ENCODE measurements at places on chromosomes 6 and 20.

GRCh38 chr6:138477913-138478539, 21.3 kb downstream of the NHSL1 start:
- DNase-seq, result no peak

DNA sequence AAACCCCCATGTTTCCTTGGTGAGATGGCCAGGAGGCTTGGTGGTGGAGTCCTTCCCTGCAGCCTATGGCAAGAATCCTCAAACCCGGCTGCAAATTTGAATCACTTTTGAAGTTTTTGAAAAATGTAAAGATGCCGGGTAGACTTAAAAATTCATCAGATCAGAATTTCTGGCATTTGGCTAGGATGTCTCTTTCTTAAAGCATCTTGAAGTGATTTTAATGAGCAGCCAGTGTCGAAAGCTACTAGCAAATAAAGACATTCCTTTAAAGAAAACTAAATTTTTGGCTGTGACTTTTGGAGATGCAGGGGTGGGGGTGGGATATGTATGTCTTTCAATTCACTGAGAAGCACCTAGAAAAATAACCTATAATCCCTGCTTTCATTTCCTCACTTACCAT, 25.6 kb upstream of the NOX3 start:
- no peak for DNase-seq

- no peak for DNase-seq
Observed at GRCh38 chr6:16993396-16993795, 108.5 kb upstream of the STMND1 start.

GRCh38 chr6:53920881-53921280, 126.1 kb downstream of the LRRC1 start:
- no peak for DNase-seq

DNA sequence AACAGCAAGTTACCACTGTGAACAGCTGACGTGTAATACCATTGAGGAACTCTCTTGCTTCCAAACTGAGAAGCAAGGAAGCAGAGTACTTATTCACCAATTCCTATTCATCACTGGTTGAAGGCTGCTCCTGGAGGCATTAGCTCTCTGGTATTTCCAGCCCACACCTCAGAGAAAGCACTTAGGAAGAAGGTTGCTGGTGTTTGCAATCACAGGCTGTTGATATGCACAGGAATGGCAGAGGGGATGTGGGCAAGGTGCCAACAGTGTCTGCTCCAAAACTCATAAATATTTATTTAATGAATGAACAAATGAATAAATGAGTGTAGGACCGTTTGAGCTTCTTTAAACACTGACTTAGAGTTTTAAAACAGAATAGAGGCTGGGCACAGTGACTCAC, 6.9 kb upstream of the RRBP1 start:
- DNase-seq, result no peak

DNA sequence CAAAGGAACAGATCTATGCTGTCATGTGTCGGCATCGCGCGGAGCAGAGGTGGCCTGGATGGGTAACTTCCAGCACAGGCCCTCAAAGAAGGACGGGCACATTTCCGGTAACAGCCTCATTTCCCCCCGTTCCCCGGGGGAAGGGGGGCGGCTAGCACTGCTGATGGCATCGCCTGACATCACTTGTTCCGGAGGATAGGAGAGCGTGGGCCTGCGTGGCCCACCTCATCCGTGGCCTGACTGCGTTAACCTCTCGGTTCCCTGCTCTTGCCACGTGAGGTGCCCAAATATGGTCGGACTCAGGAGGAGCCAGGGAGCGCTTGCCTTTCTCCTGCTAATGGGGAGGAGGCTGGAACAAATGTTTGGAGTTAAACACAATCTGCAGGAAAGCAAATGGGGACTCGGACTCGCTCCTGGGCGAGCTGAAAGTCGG, at the start of gene AKAP12:
Gene AKAP12, plus strand, starts transcription at position 365 of the 433 bp plus-strand sequence. CDS start 596 bp downstream, outside the sequence.
- no peak for DNase-seq
